ENCODE measurements at places on chromosomes 16 and 17.
A peak's percentile ranks its signal among the peaks of the same experiment; 100 is the strongest.

DNA sequence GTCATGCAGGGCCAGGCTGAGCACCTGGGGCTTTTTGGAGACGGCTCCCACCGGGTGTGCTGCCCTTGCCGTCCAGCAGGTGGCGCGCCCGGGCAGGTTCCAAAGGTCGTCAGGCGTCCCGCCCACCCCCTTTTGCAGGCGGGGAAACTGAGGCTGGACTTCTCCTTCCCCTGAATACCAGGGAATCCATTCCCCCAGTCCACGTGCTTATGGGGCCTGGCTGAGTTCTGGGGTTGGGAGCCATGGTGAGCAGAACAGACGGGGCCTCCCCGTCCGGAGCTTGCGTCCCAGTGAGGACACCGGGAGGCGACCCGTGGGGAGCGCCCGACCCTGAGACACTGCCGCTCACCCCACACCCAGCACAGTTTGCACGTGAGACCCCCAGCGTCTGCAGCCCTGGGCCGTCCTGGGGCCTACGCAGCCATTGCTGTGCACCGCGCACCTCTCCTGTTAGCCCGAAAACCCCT, 51.8 kb upstream of the JPH3 start:
- DNase-seq, result no peak

- no peak for DNase-seq
These were observed 25.4 kb upstream of the SLC38A8 start for GRCh38 chr16:84068041-84068440.

DNA sequence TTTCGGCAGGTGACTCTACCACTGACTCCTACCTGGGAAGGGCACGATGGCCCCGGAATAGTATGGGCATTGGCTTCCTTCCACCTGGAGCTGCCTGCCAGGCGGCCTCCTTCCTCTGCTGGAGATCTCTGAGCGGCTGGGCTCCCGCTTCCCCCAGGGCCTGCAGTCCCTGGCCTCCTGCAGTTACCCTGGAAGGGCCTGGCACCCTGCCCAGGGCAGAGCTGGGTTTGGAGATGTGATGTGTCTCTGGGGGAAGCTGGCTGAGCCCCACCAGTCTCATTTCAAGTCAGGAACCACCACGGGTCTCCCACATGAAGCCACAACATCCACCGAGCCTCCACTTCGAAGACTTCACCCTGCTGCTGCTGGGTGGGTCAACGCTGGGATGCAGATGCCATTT, 97.9 kb downstream of the IRF8 start:
- no peak for DNase-seq

- DNase-seq, result no peak
These were observed 42.5 kb downstream of the KSR1 start for GRCh38 chr17:27498615-27499309.

DNA sequence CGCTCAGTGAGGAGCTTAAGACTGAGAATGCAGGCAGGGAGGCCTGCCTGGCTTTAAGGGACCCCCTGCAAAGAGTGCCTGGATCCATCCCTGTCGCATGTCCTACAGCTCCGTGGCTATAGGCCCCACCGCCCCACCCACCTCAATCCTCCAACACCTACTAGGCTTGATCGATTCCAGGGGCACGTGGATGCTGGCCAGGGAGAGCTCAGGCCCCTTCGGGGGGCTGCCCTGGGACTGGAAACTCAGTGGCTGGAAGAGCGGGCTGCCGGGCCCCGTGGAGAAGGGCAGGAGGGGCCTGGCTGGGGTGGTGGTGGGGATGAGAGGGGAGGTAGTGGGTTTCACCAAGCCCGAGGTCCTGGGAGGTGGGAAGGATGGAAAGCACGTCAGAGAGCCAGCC, 22.2 kb downstream of the GGA3 start:
- no peak for DNase-seq

- DNase-seq, result peak; percentile 47
These were observed 13.7 kb downstream of the SHCBP1 start for GRCh38 chr16:46607529-46607928.

GRCh38 chr17:46195217-46195855, 2.1 kb upstream of the KANSL1 start:
- DNase-seq, result no peak

DNA sequence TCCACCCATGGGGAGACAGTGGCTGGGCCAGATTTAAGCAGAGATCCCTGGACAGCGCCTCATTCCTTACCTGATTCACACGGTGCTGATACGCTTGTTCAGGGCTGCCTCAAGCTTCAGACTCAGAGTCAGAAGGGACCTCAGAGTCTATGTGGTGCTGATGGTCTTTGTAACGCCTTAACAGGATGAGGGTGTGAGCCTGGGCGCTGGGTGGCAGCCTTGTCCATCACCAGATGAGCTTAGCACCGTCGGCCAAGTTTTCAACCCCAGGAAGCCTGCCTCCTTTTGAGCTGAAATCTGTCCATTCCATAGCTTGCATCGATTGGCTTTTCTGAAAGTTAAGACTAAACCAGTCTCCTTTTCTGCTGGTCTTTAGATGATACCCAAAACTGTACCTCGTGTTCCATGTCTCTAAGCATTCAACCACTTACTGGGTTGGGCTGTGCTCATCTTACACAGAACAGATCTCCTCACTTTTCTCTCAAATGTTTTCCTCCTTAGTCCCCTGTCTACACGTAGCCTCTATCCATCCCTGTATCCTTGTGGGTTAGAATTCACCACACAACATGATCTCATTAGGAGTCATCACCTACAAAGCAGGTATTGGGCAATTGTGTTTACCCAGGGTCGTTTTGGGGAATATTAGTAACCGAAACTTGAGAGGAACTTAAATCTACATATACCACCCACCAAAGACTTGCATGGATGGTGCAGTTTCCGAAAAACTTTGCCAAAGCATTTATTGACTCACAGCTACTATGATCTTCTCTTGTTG, 573.4 kb downstream of the CDH13 start:
- DNase-seq, result no peak

- DNase-seq, result no peak
These were observed 1.2 kb downstream of the USP43 start for GRCh38 chr17:9646546-9646885.

- no peak for DNase-seq
These were observed 3.5 kb downstream of the ZBTB4 start for GRCh38 chr17:7475764-7476422.

- no peak for DNase-seq
These were observed 44.3 kb upstream of the CPNE2 start for GRCh38 chr16:57048095-57048494.

- peak; percentile 73 for DNase-seq
These were observed at the start of gene TMEM106A for GRCh38 chr17:43211480-43212402. Gene TMEM106A (plus strand): TSS chr17:43211875. CDS start chr17:43213042, 1,167 bp downstream.

GRCh38 chr17:78883533-78884131, 19.4 kb downstream of the CEP295NL start:
- peak; percentile 98 for DNase-seq

DNA sequence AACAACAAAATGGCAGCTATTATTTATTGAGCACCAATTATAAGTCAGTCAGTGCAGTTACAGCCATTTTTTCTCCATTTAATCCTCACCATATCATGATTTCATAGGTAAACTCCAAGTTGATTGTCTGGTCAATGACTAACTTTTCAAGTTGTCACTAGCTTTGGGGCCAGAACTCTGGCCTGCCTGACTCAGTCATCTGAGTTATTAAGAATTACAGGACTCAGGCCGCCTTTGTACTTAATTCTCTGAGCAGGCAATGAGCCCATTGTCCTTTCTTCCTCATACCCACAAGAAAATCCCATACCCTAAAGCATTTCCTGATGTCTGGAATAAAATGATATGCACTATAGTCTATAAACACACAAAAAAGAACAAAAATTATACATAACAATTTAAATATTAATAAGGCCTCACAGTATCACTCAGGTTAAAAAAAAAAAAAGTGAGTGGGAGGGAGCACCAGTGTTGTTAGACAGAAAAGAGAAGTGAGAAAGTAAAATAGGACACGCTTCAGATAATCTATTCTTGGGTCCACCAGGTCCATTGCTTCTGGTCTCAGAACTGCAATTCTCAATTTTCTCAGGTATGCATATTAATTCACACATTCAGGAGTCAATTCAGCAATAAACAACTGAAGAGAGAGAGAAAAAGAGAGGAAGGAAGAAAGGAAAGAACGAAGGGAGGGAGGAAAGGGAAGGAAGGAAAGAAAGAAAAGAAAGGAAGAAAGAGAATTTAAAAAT, 70.2 kb downstream of the SPAG9 start:
- no peak for DNase-seq

DNA sequence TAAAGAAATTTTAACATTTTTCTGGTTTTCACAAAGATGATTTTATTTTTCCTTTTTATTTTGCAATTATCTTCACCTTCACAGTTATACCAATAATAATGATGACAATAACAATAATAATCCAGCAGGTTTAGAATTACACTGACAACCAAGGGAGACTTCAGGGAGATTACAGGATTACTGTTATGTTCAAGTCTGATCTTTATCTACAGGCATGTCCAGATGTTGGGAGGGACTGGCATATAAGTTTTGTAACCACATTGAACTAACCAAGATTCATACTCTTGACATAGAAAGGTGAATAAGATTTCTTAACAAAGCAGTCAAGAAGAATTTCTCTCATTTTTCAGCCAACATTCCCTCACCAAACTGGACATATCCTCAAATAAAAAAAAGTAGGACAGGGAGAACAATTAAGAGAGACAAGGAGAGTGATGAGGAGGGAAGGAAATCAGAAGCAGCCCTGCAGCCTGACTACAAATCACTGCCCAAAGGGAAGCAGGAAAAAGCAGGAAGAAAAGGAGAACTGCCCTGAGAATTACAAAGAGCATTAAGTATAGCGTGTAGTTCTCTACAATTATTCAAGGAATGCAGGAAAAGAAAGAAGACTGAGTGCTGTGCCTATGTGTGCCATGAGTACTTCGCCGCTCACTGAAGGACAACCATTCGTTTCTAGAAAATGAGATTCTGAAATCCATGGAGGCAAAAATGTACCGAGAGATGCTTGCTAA, 155.7 kb upstream of the C17orf78 start:
- no peak for DNase-seq

DNA sequence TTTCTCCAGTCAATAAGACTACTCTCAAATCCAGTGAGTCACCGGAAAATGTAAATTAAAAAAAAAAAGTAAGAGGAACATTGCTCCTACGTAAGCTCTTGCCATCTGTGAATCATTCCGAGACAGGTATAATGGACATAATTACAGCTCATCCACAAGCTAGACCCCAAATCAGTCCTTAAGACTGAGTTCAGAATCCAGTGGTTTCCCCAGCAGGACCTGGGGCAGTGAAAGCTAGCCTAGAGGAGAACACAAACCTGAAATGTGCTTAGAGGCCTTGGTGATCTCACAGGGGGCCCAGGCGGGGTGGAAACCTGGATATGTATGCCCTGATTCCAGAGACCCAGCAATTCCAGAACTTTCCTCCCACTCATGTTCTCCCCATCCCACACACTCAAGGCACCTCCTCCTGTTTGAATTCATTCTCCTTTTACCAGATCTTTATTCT, 132.0 kb downstream of the COPRS start:
- DNase-seq, result peak; percentile 90

DNA sequence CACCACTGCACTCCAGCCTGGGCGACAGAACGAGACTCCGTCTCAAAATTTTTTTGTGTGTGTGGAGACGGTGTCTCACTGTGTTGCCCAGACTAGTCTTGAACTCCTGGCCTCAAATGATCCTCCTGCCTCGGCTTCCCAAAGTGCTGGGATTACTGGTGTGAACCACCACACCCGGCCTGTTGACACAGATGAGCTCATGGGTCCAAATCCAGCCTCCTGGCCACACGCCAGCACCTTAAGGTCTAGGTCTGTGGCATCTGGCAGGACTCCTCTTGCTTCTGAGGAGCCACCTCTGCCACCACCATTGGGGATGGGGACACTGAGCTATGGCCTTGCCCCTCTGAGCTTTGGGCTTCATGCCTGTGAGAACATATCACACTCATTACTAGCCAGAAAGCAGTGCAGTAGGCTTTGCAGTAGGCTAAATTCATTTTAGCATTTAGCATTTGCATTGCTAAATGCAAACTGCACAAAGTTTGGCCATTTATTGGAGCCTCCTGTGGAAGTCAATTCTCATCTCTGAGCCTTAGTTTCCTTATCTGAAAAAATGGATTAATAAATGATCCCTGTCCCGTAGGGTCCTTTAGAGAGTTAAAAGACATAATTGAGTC, 5.5 kb upstream of the CDIPT start:
- DNase-seq, result no peak

- peak; percentile 80 for DNase-seq
These were observed 8.6 kb downstream of the SLC7A5 start for GRCh38 chr16:87860553-87861299.

DNA sequence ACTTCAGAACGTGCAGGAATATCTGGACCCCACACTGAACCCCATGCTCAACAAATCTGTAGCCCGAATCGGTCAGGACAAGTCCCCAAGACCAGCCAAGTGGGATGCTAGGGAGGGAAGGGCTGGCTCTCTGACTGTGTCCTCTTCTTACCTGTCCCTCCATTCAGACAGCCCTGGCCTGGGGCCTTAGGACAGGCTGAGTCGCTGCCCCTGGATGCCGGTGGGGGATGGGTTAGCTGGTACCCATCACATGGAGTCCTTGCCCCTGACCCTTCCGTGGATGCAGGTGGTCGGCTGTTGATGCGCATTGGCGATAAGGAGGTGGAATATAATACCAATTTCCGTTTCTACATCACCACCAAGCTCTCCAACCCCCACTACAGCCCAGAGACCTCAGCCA, 16.0 kb upstream of the KDM6B start:
- DNase-seq, result no peak

- no peak for DNase-seq
These were observed 35.4 kb downstream of the SYT17 start for GRCh38 chr16:19203374-19203966.

DNA sequence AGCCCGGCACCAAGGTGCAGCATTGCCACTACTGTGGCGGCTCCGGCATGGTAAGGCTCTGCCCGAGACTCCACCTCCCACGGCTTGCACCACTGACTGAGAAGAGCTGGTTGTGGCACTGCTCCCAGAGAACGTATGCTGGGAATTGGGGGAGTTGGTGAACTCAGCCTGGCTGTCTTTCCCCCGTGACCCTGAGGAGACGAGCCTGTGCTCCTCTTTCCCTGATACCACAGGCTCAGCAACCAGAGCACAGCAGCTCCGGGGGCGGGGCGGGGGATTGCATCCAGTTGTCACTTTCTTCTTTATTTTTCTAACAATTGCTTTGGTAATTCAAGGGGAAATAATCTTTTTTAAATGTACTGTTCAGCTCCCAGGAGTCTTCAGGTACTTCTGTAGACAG, 16.7 kb downstream of the DNAJA3 start:
- no peak for DNase-seq

GRCh38 chr17:40461732-40462342, 18.6 kb downstream of the IGFBP4 start:
- no peak for DNase-seq

DNA sequence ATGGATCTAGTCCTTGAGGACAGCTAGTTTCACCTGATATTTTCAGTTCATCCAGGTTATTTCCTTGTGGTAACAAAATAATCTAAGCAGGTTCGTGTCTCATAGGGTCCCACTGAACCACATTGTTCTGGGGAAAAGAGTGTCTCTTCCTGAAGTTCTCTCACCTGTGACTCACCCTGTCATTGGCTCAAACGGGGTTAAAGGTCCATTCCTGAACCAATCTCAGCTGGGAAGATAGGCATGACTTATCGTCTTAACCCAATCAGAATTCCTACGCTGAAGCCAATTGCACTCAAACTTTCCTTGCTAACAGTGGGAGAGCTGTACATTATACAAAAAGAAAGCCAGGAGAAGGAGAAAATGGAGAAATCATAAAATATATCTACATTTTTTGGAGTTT, 475.8 kb downstream of the TOX3 start:
- DNase-seq, result no peak

Measured in A172 (cell line).